ENCODE measurements at places on chromosomes 2 and 18.

DNA sequence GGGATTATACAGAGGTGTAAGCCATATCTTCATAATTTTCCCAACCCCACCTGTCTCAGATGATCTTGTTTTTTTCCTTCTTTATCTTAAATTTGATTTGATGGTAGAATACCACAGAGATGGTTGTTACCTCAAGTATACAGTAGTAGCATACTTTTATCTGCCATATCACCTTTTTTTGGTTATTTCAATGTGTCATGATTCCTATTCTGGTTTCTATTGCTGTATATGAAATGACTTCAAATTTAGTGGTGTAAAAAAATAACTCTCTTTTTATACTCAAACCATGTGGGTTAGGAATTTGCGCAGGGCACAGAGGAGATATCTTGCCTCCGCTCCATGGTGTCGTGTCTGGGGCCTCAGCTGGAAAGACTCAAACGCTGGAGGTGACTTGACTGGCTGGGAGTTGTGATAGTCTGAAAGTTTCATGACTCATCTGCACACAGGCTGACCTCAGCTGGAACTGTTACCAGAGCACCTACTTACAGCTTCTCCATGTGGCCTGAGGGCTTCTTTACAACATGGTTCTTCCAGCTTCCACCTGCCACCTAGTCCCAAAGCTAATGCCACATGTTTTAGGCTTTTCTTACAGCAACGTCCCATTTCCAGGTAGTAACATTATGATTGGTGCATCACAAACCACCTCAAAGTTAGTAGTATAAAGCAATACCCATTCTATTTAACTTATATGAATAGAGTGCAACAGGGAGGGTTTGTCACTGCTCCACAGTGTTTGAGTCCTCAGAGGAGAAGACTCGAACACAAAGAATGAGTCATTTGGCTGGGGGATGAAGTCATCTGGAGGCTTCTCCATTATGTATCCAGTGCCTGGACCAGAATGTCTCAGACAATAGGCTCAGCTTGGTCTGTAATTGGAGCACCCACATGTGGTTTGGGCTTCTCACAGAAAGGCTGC is 82.3 kb upstream of the XPO1 start:
- DNase-seq = no peak

- DNase-seq = no peak
These were observed 105.9 kb downstream of the LBH start for GRCh38 chr2:30336978-30337841.

- DNase-seq = no peak
These were observed 2.4 kb downstream of the FIGN start for GRCh38 chr2:163733301-163733938.

DNA sequence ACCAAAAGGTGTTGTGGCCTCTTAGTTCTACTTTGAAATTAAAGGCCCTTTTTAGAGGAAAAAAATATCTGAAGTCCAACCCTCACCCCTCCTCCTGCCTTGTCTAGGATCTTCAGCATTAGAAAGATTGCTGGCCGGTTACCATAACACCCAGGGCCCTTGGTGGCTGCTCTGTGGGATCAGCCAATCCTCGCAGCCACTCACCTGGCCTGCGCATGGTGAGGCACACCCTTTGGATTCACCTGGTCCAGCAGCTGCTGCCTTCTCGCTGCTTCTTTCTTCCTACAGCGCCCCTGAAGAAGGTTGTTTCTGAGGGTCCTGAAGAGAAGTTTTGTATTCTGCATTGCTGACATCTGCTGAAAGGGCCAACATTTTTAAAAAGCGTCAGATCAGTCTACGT is 25.2 kb downstream of the DYTN start:
- DNase-seq = no peak

DNA sequence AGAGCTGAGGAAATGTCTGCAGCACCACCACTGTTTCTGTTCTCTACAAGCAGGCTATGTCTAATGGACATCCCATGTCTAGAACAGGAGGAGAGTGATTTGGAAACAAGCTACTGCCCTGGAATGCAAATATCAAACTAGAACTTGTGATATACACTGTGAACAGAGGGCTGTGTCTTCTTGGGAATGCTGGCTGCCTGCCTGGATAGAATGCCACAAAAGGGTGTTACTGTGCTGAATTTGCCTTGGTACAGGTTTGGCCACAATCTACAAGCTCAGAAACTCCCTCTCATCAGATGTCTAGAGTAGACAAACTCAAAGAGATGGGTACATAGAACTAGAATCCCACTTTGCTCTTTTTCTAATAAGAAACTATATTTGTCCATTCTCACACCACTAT is 170.5 kb downstream of the NYAP2 start:
- DNase-seq = no peak

DNA sequence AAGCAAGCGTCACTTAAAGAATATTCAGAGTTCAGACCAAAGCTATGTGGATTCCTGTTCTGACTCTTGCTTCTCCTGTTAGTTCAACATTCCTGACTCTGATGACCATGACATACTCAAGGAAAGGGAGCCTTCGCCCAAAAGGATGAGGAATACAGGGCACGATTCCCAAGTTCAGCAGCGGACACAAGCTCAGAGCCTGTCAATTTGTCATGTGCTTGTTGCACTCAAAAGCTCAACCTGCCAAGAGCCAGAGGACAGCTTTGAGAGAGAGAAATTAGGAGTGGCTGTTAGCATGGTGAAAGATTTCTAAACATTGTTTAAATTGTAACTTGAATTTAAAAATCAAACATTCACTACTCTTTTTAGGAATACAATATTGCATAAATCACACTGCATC is 33.3 kb downstream of the APLF start:
- no peak for DNase-seq

GRCh38 chr2:2636813-2637212 is 305.7 kb upstream of the MYT1L start:
- no peak for DNase-seq

GRCh38 chr2:85753525-85754312 is at the start of gene ATOH8:
TSS of gene ATOH8 (plus strand) at chr2:85753991. CDS start at chr2:85754190, 199 bp downstream.
- no peak for DNase-seq

DNA sequence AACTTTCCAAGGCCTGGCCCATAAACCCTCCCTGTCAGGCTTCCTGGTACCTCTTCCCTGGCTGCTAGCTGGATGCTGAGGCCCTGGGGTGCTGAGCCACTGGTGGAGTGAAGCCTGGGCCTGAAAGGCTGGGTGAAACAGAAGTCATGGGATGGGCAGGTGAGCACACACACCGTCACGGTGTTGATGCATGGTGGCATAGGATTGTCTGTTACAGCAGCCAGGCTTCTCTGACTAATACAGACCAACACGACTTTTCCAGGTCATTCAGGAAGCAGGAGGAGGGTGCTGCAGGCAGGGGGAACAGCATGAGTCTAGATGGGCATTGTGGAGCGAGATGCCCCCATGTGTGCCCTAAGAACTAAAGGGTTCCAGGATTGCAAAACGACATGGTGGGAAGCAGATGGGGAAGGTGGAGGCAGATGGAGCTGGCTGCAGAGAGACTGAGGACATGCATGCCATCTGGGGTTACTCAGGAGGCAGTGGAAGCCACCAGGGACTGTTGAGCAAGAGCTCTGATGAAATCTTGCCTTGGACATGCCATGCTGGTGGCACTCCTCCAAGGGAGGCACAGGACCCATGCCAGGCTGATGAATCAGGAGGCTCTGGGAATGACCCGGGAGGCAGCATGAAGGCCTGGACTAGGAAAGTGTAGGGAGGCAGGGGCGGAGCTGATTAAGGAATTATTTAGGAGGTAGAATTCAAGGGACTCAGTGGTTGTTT is 480.9 kb downstream of the TSN start:
- DNase-seq = no peak

GRCh38 chr18:58314284-58314683 is 270.3 kb downstream of the NEDD4L start:
- DNase-seq = no peak

GRCh38 chr2:9378433-9379390 is 44.6 kb downstream of the ITGB1BP1 start:
- DNase-seq = no peak

- no peak for DNase-seq
These were observed 430.2 kb downstream of the SETBP1 start for GRCh38 chr18:45110577-45111501.

DNA sequence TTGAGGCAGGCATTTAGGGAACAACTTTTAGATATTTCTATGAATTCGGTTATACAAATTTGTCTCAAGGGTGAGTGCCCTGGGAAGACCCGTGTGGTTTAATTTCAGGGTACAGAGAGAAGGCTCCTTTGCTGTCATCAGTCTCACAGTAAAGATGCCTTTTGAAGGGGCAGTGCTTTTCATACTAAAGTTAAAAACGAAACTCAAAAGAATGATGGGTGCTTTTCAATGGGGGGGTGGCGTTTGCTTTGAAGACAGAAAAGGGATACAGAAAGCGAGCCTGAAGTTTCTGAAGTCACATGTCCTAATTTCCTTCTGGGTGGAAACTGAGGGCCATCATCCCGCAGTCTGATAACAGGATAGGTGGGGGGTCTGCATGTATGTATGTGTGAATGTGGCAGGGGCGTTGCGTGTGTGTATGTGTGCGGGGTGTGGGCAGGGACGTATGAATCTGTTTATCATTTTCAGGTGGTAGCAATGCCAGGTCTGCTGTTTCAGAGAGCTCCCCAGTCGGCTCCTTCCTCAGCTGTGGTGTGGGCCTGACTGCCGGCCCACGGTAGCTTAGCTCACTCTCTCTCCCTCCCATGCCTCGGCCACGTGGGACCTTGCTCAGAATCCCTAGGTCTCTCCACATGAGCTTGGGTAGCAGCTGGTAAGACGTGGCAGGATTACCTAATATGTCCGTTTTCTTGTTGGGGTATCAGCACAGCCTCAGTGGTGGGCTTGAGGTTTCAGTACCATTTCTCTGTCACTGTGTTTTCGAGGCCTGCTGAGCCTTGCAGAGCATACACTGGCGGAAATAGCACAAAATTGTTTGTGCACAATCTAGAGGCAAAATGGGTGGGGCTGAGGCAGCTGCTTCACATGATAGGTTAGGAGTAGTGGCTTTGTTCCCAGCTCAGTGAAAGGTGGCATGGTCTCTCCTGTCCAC is 32.7 kb downstream of the ARHGAP25 start:
- DNase-seq = no peak

GRCh38 chr2:44112096-44112495 is 56.6 kb upstream of the PPM1B start:
- no peak for DNase-seq

DNA sequence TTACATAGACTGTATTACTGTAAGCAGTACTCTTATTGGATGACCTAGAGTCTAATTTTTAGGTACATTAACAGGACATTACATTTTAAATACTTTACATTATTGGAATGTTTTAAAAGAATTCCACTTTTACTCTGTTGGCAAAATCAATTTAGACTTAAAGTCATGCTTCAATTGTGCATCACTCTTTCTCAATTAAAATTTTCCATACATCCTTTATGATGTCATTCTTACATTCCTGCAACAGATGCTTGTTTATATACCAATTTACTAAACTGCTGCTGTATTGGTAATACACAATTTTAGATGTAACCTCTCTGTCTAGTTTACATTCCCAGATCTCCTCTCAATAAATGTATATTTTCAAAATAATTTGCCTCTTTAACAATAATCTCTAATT is 440.1 kb downstream of the ZEB2 start:
- DNase-seq = no peak

DNA sequence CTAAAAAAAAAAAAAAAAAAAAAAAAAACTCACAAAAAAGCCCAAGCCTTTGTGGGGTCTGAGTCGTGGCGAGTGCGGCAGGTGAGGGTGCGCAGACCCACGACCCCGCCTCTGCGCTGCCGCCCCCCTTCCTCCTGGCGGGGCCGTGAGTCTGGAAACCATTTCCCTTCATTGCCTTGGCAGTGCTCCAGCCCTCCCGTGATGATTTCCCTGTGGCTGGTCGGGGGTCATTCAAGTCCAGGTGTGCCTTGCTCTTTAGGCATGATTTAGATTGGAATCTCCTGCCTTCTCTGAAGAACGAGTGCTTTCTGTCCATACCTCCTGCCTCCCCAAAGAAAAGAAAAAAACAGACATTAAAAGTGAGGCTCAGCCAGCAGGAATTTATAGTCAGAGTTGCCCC is 161.8 kb downstream of the FAM210A start:
- peak; percentile 82 for DNase-seq

GRCh38 chr18:9117980-9118841 is 15.7 kb downstream of the NDUFV2 start:
- no peak for DNase-seq

- no peak for DNase-seq
These were observed 141.8 kb downstream of the RNF152 start for GRCh38 chr18:61750840-61751668.

DNA sequence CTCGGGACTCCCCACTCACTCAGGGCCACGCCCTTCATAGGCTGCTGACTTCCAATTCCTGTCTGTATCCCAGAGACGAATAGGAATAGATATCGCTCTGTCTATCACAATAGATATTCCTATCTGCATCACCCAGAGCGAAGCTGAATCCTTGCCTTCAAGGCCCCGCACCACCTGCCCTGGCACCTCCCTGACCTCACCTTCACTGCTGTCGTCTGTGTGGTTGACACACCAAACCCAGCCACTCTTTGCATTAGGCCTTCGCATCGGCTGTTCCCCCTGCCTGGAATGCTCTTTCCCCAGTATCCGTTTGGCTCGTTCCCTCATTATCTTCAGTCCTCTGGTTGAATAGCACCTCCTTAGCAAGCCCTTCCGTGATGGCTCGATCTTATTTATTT is 43.5 kb downstream of the ATOH8 start:
- no peak for DNase-seq

Measured in NCI-H2081 treated with DMSO at 0.1 percent for 48 hours (cell line).